OCI-LY7 (cell line): ENCODE measurements at places on chromosomes 16 and 17.
A peak's percentile ranks its signal among the peaks of the same experiment; 100 is the strongest.

DNA sequence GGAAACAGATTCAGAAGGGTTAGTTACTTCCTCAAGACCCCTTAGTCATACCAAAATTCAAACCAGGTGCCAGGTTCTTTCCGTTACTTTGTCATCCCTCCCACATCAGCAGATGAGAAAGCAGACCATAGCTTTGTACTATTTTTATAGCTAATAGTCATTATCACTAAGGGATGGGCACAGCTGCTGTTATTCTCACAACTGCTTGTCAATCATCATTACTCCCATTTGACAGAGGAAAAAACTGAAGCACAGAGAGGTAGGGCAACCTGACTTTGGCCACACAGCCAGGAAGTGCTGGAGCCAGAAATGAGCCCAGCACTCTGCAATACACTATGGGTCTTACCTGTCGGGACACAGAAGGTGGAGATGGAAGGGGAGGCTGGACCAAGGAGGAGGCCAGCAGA lies 30.0 kb downstream of the TEKT5 start:
- no peak for DNase-seq

DNA sequence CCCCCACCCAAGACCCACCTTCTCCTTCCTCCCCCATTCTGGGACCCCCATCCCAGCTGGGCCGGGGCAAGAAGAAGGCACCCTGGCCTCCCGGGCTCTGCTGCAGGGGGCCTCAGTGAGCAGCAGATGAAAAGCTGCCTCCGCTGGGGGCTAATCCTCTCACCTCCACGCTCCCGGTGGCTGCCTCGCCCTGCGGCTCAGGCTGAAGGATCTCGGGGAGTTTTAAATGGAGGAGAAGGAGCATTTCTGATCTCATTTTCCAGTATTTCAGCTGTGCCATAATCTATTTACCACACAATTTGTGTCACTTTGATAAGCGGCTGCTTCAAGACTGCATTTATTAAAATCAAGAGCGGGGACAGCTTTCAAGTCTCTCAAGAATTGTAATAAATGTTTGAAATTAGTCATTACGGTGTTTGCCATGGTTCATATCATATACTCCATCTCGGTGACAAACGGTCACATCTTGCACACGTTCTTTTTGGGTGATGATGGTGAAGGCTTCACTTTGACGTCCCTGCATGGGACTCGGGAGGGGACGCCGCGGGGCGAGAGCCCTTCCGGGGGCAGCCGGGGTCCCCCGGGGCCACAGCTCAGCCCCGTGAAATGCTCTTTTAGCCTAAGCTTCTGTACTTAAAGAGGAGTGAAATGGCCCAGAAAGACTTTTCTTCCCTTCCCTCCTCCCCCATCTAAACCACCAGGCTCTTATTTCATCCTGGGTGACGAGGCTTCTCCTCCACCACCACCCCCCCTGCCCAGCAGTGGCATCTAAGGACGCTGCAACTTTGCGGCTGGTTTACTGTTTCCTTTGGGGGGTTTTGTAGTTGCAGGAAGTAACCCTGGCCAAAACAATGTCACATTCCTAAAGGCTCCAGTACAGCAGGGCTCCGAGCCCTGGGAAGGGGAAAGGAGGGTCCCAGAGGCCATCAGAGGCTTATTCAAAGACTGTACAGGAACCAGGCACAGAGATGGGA lies 313.1 kb upstream of the TNRC6C start:
- no peak for DNase-seq

DNA sequence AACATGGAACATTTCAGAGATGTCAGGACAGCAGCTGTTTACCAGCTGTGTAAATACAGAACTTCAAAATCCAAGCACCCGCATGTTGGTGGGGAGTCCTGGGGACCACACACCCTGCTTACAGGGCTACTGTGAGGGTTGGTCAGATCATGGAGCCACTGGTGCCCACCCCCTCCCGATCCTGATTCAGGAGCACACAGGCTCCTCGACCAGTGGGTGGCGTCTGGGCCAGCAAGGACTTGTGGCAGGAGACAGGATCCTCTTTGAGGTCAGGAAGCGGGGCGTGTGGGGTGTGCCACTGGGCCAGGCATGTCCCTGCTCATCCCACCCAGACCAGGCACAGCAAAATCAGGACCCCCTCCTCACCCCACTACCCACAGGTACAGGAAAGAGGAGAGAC lies 83.6 kb downstream of the SDK2 start:
- peak; percentile 48 for DNase-seq

DNA sequence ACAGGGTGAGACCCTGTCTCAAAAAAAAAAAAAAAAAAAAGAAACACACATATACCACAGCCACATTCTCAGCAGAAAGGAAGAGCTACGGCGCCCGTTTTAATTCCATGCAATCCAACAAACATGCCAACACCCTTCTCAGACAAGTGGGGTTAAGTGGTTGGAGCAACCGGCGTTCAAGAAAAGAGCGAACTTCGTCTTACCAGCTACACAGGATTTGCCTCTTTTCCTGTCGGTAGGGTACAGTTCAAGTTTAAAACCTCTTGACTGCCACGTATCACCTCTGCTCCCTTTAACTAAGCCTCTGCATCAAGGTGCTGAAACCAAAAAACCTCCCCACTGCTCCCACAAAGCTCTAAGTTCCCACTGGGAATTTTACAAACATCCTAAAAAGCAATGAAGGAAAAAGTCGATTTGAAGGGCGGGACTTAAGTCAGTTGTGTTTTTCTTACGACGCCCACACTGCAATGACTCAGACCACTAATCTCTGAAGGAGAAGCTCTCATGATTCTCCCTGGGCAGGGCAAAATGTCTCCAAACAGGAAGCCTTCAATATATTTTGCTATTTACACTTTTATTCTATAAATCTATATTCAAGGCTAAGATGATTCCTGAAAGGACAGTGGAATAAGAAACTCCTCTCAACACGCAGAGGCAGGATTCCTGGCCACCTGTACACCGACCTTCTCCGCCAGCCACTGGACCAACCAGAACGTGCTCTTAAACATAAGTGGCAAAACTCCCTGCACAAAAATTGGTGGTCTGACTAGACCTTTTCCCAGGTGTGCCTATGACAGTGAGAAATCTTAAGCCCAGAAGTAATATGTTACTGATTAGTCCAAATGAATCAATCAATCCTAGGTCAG lies 18.8 kb downstream of the SRP68 start:
- no peak for DNase-seq
